Activated T-cell treated with anti-CD3 and anti-CD28 coated beads, Interleukin-2, amount 50 U/mL, for 4 hours (primary cell): ENCODE measurements at places on chromosomes 3 and 15. TPM values are rescaled to one million over a fixed set of nuclear protein-coding genes. Genes with fewer than 3 reads are reported as not detected.

- DNase-seq = no peak
These were observed 1.5 kb upstream of the SKIL start for GRCh38 chr3:170355738-170356595.

- DNase-seq = no peak
These were observed 16.4 kb downstream of the HEG1 start for GRCh38 chr3:125039131-125040100.

GRCh38 chr3:47634996-47635395, 56.3 kb upstream of the CSPG5 start:
- DNase-seq = no peak

DNA sequence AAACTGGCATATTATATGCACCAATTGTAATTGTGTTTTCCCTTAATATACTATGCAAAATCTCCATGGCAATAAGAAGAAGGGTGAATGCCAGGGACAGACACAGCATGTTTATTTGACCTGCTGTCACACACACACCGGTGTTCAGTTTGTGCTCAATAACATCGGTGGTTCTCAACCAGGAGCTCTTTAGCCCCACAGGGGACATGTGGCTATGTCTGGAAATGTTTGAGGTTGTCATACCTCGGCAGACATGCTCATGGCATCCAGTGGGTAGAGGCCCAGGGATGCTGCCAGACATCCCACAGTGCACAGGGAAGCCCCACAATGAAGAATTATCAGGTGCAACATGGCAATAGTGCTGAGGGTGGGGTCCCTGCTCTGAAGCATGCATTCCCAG, 38.2 kb downstream of the GLB1 start:
- no peak for DNase-seq

GRCh38 chr3:72449551-72449950, 398.7 kb downstream of the SHQ1 start:
- DNase-seq = no peak

Gene PLSCR2
- not detected for total RNA-seq
